ENCODE measurements at places on chromosomes 1 and 21.

DNA sequence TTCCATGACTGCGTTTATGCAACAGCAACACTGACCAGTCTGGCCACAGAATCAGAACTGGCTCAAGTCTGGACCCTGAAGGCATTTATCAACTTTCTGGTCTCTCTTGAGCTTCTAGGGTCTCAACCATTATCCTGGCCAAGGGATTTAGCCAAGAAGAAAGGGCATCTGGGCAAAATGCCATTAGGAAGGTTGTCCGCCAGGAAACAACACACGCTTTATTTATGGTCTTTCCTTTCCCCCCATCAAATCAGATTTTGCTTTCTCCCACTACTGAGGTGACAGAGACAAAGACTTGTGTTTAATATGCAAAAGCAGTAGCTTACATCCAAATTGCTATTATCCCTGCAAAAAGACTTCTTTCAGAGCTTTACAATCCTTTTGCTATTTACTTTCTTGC is 81.6 kb upstream of the PPP2R5A start:
- no peak for DNase-seq

GRCh38 chr1:5637171-5637570 is 355.1 kb downstream of the NPHP4 start:
- DNase-seq: no peak

- DNase-seq: no peak
Observed at GRCh38 chr1:103997631-103998030, 247.9 kb downstream of the AMY1C start.

DNA sequence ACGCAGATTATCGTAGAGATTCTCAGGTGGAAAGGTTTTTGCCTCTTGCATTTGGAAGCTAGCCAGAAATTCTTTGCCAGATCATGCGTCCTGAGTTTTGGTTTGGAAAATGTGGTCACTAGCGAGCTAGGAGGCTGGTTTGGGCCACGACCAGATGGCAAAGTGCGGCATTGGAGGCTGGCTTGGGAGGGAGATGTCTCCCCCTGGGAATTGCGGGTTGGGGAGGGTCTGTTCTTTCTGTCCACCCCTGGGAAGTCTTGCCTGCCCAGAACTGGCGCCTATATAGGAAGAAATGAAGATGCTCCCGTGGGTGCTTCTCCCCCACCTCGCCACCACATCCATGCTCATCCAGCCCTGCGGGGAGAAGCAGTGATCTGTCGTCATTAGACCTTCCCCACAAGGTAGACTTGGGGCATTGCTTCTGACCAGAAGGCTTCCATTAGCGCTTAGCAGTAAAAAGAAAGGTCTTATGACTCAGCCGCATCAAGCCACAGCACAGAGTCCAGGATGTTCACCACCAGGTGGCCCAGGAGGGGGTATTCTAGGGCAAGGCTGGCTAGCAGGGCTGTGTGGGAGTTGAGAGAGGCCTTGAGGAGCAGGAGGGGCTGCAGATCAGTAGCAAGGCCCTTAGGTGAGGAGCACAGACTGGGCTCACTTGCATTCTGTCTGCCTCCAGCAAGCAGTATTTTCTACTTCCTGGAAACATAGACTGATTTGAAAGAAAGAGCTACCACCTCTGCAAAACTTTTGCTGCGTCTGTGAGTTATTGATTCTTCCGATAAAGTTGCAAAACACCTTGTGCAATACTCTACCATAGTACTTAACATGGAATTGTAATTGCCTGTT is 1.5 kb upstream of the PTP4A2 start:
- peak; percentile 96 for DNase-seq

GRCh38 chr1:230818367-230818766 is 50.0 kb downstream of the C1orf198 start:
- no peak for DNase-seq

GRCh38 chr1:58119971-58120370 is 426.6 kb downstream of the OMA1 start:
- no peak for DNase-seq

- no peak for DNase-seq
Observed at GRCh38 chr1:164765992-164766720, 207.2 kb downstream of the PBX1 start.

DNA sequence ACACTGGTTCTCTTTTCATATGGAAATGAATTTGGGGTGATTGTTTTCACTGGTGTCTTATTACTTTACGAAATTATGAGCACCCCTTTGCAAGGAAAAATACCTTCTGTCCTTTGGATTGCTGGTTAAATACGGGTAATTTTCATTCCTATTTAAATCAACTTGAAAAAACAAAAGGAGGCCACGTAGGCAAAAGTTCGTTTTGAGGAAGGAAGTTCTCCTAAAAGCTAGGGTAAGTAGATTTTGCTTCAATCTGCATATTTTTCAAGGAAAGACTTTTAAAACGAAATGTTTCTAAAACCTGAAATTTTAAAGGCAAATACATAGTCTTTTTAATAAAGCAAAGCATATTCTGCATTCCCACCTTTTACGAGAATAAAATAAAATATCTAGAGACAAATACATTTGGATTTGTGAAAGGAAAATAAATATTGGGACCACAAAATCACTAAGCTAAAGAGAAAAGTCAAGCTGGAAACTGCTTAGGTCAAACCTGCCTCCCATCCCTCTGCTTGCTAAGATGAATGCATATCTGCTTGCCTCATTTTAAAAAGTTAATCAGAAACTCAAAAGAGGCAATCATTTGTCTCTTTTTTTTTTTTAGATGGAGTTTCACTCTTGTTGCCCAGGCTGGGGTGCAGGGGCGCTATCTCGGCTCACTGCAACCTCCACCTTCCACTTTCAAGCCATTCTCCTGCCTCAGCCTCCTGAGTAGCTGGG is 70.9 kb upstream of the ETS2 start:
- no peak for DNase-seq

- DNase-seq: peak; percentile 94
Observed at GRCh38 chr1:22832414-22832786, 121.8 kb downstream of the EPHB2 start.

GRCh38 chr21:44293551-44294231 is 6.2 kb upstream of the PFKL start:
- DNase-seq: no peak

- DNase-seq: no peak
Observed at GRCh38 chr1:53559391-53559815, 100.2 kb downstream of the DMRTB1 start.

DNA sequence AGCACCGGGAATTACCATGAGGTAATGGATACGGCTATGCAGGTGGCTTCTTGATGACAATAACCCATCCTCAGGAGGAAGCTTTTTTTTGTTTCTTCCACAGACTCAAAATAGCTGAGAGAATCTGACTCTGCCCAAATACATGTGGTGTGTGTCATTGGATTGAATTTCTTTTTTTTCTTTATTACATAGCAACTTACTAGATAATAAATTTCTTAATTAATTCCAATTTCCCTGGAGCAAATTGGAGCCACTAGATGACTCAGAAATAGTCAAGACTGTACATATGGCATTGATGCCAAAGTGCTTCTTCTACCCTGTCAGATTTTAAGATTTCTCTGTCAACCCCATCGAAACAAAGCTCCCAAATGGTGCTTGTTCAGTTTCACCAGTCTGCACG is 42.7 kb downstream of the L1TD1 start:
- DNase-seq: no peak

- DNase-seq: no peak
Observed at GRCh38 chr21:14358775-14359174, 24.2 kb downstream of the HSPA13 start.

GRCh38 chr1:198678901-198679329 is 40.1 kb downstream of the PTPRC start:
- no peak for DNase-seq

DNA sequence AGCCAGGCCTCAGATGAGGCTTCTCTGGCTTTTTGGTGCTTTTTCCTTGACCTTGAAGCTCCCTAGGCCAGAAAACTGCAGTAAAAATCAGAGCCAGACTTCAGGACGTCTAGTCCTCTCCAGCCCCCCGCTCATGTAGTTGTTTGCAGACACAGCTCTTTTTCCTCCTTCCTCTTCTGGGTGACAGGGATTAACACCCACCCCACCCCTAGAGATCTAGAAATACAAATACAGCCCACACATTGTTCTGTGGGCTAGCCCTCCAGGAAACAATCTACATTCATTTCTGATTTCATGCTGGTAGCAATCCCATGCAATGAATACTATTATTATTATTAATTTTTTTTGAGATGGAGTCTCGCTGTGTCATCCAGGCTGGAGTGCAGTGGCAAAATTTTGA is 9.9 kb upstream of the CLSTN1 start:
- no peak for DNase-seq

DNA sequence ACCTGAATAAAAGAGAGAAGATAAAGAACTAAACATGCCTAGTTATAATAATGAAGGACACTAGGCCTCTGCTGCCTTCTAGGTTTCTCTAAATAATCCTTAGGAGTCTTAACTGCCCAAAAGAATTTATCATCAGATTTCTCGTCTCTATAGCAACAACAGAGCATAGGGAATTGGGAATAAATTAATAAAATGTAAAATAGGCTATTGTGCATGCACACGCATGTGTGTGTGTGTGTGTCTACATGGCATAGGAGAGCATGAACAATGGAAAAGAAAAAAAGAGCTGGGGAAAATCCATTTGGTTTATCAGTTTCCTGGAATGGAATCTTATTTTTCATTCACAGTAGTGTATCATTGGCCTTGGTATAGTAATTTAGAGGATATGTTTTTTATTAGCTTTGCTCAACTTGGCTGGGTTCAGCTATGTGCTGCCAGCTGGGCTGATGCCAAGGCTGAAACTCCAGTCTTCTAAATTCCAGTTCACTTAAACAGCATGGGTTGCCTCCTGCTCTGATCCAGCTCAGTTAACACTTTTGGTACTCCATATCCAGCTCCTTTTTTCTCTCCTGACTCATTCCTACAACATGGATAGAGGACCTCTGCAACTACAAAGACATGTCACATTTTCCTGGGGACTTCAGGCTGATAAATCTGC is 80.6 kb upstream of the SLFNL1 start:
- DNase-seq: peak; percentile 95

DNA sequence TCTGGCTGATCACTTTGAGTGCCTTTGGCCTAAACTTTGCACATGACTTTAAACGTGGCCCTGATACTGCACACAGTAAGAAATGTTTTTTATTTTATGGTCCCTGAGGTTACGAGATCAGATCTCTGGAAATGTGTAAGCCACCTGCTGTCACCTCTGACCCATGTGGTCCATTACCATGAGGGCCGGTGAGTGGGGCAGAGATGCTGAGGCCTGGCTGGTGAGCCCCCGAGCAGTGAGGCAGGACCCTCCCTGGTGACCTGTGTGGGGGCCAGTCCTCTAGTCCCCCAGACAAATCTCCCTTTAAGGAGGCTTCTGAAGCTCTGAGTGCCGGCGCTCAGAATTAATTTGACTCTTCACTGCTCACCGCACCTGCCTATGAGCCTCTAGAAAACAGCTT is 12.4 kb downstream of the TFF3 start:
- no peak for DNase-seq

DNA sequence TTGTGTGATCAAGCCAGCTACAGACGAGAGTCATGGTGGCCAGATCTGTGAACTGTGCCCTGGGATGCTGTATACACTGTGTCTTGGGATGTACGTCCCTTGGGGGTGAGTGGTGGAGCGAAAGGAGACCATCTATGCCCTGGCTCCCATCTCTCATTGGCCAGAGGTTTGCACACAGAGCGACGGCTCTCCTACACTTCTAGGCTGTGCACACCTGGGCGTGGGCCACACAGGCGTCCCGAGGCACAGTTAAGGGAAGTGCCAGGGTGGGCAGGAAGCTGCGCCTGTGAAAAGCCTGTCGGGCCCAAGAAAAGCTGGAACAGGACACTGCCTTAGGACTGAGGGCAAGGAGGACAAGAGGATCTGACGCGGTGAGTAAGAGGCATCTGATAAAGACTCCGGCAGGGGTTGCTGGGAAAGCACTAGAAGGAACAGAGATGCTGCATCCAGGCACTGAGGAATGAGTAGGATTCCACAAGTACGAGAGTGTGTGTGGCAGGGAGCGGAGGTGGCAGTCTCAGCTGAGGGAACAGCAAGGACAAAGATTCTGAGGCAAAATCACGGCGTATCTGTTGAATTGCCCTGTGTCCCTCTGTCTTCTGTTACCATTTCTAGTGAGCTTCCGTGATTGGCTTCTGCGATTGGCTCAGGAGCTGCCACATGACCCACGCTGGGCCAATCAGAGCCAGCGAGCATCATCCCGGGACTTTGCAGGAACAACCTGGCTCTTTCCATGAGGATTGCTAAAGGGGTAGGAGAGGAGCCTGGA is 67.9 kb upstream of the ZBTB40 start:
- DNase-seq: no peak

- DNase-seq: no peak
Observed at GRCh38 chr1:86067626-86068025, 88.9 kb downstream of the COL24A1 start.

- peak; percentile 83 for DNase-seq
Observed at GRCh38 chr1:110462964-110463363, 12.0 kb downstream of the PROK1 start.

GRCh38 chr1:172883387-172883791 is 167.4 kb downstream of the TNFSF18 start:
- DNase-seq: peak; percentile 28

GRCh38 chr21:39348040-39348354 is 891 bp downstream of the HMGN1 start:
- DNase-seq: no peak

DNA sequence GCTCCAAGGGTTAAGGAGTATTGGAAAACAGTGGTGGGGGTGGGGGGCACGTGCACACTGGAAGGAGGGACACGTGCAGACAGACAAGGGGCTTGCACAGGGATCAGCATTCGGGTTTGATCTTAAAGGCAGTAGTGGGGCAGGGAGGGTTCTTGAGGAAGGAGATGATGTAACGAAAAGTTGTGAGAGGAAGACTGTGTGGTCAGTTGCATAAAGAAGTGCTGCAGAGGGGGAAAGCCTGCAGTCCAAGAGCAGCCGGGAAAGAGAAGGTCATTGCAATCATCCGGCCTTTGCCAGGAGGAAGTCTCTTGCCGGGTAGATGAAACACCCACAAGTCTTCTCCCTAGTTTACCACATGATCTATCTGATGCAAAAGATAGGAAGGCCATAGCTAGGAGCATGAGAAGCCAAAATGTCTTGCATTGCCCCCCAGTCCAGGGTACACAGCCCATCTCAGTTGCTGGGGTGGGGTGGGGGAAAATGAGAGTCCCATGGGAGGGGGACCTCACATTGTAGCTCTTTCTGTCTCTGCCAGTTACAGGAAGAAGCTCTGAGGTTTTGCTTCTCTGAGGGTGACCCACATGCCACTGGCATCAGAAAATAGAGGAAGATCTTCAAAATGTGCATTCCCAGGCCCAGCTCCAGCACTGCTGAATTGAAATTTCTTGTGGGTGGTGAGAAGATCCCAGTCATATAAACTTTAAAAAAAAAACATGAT is 202.5 kb upstream of the RAB4A start:
- peak; percentile 87 for DNase-seq

All from amniotic epithelial cell (primary cell).